Posterior vena cava (tissue), 2 donors: ENCODE measurements at places on chromosomes 1 and 21. TPM values are rescaled to one million over a fixed set of nuclear protein-coding genes. Genes with fewer than 3 reads are reported as not detected.

MATN1 gene
- not detected for total RNA-seq

DSCAM gene
- 0.05 TPM for total RNA-seq

HYI gene
- total RNA-seq, result 27.6 TPM

IL19 gene
- total RNA-seq, result not detected

SFN gene
- total RNA-seq, result 6.7 TPM

PLA2G2A gene
- 2,023 TPM for total RNA-seq
